ENCODE measurements at places on chromosomes 3 and 15.
A peak's percentile ranks its signal among the peaks of the same experiment; 100 is the strongest.

- DNase-seq: no peak
Measured at GRCh38 chr3:178749471-178749870, 213.2 kb downstream of the KCNMB2 start.

GRCh38 chr3:181561139-181562031 is 150.3 kb upstream of the SOX2 start:
- no peak for DNase-seq

- peak; percentile 45 for DNase-seq
Measured at GRCh38 chr3:123028233-123028828, 768 bp upstream of the SEMA5B start.

DNA sequence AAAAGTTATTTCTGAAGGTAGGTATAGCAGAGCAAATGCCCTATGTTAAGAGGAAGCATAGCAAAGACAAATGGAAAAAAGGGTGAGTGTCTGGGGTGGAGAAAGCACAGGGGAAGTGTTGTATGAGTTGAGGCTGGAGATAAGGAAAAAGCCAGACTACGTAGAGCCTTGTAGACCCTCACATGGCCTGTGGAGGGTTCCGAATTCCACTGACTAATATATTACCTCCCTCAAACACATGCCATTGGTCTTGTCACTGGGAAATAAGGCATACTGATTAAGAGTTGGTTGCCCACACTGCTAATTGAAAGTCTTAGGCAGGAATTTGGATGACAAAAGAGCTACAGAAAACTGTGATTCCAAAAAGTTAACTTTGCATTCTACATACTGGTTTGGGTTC is 65.2 kb downstream of the TRAT1 start:
- no peak for DNase-seq

- DNase-seq: no peak
Measured at GRCh38 chr15:29364426-29365078, 94.9 kb upstream of the NSMCE3 start.

DNA sequence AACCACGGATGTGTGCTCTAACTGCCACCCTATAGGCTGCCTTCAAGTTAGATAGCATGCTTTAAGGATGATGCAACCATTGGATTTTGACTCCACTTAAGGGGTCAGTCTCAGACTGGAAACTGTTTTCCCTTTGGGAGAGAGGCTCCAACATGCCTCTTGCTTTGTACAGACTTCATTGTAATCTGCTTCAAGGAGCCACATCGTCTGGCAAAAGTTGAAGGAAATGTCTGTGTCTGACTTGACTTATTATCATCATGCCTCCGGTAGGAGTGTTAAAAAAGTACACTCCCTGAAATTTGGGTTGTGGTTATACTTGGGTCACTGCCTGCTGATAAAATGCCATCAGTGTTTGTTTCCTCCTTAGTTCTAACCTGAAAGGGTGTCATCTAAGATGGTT is 245.4 kb upstream of the CDIN1 start:
- no peak for DNase-seq

DNA sequence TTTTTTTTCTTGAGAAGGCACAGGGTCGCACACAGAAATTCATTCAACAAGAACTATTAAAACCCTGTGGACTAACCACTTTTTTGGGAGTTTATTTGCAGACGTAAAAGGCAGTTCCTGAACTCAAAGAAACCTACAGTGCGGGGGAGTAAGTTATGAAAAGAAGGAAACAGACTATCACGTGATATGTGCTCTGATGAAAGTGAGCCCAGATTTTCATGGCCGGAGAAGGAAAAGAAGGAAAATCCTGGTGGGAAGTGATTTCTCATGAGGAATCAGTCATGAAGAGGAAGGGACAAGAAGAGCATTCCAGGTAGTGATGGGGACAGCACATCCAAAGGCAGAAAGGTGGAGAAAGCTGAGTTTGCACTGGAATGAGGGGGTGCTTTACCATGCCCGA is 26.1 kb downstream of the SEMA6D start:
- DNase-seq: no peak

GRCh38 chr3:86968244-86968932 is 22.6 kb downstream of the VGLL3 start:
- no peak for DNase-seq

GRCh38 chr3:157089455-157090221 is 70.3 kb downstream of the CCNL1 start:
- DNase-seq: no peak

DNA sequence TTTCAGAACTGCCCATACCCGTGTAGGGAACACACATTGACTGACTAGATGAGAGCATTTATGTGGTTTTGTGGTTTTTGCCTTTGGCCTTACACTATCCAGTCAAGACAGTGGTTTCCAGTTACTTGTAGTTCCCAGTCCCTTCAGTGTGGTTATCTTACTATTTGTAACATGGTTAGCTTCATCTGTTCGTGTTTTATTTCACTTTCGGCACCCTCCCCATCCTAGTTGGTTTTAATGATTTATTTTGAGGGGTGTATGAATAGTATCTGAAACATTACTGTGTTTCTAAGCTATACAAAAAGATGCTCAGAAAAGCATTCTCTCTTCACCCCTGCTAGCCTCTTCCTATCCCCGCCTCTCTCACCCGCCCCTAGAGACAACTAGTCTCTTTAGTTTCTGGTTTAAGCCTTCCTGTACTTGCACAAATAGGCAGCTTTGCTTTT is 14.1 kb downstream of the LYSMD4 start:
- peak; percentile 41 for DNase-seq

GRCh38 chr3:17160597-17160996 is 275.8 kb downstream of the PLCL2 start:
- no peak for DNase-seq

- no peak for DNase-seq
Measured at GRCh38 chr15:27828746-27829145, 270.4 kb downstream of the OCA2 start.

DNA sequence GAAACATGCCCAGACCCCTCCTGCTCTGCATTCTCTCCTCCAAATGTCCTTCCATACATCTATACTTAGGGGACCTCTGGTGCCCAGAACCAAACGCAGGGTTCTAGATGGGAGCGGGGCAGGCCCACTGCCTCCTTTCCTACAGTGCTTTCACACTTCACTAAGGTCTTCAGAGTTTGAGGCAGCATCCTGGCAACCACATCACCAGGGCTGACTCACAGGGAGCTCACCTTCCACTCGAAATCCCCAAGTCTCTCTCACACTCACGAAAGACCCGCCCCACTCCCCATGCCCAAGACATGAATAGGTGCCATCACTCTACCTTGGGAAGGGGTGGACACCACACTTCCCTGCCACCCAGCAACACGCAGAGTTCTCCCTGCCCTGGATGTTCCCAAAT is 18.9 kb downstream of the HOMER2 start:
- DNase-seq: no peak

DNA sequence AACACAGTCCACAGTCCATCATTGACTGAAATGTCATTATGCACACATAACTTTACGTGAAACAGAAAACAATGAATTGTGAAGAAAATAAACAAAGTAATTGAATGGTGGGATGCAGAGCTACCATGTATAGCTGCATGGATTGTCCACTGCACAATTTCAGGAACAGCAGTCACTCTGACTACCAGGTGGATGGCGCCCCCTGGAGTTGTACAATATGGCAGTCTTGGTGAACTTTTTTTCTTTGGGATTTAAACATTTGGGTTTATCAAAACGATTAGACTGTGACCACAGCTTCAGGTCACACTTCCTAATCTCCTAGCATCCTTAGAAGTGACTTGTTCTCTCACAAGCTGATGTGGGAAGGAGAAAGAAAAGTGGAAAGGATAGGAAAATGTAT is 48.9 kb upstream of the TCF12 start:
- DNase-seq: peak; percentile 51

GRCh38 chr3:34263101-34263621 is 464.7 kb downstream of the PDCD6IP start:
- no peak for DNase-seq

DNA sequence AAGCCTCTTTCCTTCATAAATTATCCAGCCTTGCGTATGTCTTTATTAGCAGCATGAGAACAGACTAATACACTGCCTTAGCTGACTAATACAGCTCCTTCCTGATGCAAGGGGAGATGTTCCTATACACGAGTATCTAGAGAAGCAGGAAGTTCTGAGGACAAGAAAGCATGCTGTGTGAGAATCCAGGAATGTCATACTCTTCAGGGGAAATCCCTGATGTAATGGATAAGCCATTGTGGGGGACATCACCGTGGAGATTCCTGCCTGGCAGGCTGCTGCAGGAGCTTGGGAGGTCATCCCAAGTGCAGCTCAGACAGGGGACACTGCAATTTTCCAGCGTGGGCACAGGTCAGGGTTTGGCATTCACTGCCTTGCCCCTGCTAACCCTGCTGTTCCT is 476.9 kb downstream of the NR2F2 start:
- DNase-seq: no peak

DNA sequence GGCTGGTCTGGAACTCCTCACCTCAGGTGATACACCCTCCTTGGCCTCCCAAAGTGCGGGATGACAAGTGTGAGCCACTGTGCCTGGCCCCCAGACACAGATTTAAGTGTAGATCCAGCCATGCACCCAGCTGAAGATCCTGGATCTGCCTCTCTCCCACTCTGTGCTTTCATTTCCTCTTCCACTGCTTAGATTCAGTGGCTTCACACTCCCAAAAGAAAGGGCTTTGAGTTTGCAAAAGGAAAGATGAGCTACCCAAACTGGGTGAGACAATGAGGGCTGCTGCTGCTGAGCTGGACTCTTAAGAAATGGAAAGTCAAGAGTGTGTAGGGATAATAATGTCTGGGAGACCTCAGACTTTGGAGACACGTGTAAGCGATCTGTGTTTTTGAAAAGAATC is 45.5 kb downstream of the ISG20 start:
- no peak for DNase-seq

DNA sequence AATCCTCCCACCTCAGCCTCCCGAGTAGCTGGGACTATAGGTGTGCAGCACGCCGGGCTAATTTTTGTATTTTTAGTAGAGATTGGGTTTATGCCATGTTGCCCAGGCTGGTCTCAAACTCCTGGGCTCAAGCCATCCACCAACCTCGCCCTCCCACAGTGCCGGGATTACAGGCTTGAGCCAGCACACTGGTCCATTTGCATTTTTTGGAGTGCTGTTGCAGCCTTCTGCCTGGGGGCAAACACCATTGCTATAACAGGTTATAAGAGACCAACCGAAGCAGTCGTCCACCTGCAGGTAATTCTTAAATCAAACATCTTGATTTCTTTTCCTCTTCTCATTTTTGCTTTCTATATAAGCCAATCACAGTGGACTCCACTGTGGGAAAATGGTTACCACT is 27.7 kb downstream of the ACKR4 start:
- no peak for DNase-seq

DNA sequence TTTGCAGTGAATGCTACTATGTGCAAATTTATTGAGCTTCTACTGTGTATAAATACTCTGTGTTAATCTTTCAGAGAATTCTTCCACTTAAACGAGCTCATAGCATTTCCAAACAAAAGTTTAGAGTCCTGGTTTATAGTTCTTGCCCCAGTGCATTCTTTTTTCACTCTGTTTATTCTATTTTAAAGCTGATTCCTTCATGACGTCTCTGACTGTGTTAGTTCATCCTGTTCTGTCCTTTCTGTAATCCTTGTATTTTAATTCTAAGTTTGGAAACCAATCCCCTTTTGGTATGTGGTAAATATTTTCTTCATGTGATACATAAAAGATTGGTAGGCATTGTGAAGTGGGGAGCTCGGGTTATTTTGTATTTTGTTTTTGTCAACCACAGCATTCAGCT is 18.7 kb downstream of the P2RY14 start:
- no peak for DNase-seq

DNA sequence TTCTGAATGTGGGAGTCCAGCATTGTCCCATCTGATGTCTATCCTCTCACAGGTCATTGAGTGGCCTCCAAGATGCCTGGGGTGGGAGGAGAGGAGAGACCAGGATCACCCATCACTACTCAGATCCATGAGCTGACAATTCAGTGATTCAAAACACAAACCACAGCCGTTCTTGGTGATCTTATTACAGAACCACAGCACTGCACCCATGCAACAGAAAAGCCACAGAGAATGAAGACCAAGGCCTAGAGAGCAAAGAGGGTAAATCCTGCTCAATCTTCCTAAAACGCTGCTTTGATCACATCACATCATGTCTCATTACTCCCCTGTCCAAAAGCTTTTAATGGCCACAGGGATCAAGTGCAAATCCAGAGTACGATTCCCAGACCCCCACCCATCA is 23.5 kb downstream of the ANP32A start:
- DNase-seq: no peak

- DNase-seq: no peak
Measured at GRCh38 chr3:169387751-169388696, 275.5 kb downstream of the MECOM start.

DNA sequence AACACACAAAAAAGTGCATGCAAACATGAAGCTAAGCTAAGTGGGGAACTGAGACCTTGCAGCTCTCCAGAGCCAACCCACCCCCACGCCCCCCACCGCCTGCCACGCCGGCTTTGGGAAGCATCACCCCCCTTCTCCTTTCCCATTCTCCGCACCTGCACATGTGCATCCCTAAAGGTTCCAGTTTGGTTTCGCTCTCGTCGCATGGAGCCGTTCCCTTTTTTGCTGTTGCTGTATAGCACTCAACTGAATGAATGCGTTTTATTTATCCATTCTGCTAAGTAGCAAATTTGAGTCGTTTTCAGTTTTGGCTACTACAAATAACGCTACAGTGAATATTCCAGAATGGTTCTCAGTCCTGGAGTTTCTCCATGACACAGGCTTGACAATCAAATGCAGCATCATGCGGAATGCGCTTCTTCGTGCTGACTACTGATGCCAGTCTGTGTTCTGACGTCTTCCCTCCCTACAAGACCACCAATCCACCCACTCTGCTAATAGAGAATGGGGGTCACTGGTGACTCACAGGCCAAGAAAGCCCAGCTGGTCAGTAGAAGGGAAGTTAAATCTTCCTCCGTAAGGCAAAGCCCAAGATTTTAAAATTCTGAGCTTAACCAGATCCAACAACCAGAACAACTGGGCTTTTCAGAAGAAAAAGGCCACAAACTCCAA is 115.3 kb downstream of the XXYLT1 start:
- no peak for DNase-seq

GRCh38 chr15:69603369-69604071 is 150.9 kb downstream of the RPLP1 start:
- no peak for DNase-seq

DNA sequence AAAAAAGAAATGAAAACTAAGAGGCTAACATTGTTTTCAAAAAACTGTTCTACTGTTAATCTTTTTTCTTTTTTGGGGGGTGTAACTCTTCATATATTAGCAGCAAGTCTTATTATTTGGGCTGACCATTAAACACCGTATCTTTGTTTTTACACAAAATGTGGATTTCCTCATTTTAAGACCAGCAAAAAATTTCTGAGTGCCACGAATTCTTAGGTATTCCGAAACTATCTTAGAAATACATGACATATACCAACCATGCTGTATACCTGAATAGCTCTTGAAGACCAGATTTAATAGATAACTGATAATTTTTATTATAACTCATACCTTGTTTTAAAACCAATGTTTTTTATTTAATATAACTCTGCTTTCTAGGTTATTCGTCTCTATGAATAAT is 620 bp upstream of the TTC23 start:
- no peak for DNase-seq

GRCh38 chr15:58425185-58425584 is 6.6 kb upstream of the LIPC start:
- DNase-seq: no peak

Measured in HL-60 (cell line).